ENCODE measurements at places on chromosomes 7 and 10.

- no peak for DNase-seq
Observed at GRCh38 chr7:95531605-95532219, 46.0 kb downstream of the ASB4 start.

GRCh38 chr10:17488848-17489247 lies 34.5 kb upstream of the ST8SIA6 start:
- no peak for DNase-seq

DNA sequence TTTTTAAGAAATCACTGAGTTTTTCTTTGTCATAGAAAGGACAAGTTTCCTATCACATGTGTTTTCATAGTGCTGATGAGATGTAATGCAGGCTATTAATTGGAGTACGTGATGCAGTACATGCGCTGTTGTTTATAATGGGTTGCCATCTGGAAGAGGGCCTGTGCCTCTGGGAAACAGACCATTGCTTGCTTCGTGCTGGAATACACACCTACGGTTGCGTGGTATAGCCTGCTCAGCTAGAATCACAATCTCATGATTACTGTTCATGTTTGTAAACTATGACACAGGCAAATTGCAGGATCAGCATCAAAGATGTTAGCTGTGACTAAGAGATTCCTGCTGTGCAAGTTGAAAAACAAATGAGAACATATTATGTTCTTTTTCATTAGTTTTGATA lies 107.2 kb upstream of the STEAP1B start:
- no peak for DNase-seq

DNA sequence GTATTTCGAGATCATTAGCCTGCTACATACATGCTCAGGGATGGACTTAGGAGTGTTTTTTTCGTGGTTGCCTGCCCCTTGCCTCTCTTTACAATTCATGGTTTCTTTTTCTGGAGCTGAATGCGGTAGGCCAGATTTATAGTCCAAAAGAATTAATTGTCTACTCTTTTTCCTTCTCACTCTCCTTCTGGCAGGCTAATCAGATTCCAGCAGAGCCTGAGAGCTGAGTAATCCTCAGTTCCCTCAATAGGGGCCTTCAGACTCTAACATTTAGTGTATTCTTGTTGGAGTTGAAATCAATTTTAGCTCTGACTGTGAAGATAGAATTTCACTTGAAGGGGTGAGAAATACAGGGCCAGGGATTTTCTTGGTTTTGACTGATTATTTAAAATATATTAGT lies 16.4 kb downstream of the SORCS3 start:
- no peak for DNase-seq

- no peak for DNase-seq
Observed at GRCh38 chr10:15252396-15252795, 83.9 kb upstream of the NMT2 start.

DNA sequence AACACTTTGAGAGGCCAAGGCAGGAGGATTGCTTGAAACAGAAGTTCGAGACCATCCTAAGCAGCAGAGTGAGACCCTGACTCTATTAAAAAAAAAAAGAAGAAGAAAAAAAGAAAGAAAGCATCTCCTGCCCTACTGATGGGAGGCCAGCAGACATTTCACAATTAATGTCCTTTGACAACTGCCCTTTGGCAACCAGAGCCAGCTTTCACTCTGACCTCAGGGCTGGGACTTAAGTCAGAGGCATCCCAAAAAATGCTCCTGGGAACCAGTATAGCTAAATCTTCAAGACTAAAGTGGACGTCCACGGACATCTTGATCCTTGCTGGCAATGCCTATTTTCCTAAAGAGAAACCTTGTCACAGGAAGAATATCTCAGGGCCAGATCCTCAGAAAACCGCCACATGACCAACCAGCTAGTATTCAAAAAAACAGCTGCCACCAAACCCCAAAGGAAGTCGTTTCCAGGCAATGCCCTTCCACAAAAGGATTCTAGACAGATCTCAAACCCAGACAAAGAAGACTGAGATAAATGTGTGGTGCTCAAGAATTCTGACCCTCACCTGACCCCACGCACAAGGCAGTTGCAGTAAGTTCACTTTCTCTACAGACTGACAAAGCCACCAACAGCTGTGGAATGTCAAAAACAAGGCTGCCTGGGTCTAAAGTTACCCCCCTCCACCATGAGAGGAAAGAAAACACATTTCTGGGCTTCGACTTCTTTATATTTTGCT lies 18.4 kb downstream of the GFRA1 start:
- no peak for DNase-seq

- no peak for DNase-seq
Observed at GRCh38 chr10:114624951-114625780, 32.9 kb downstream of the ABLIM1 start.

GRCh38 chr10:43172645-43173044 lies 34.4 kb downstream of the CSGALNACT2 start:
- DNase-seq: no peak

DNA sequence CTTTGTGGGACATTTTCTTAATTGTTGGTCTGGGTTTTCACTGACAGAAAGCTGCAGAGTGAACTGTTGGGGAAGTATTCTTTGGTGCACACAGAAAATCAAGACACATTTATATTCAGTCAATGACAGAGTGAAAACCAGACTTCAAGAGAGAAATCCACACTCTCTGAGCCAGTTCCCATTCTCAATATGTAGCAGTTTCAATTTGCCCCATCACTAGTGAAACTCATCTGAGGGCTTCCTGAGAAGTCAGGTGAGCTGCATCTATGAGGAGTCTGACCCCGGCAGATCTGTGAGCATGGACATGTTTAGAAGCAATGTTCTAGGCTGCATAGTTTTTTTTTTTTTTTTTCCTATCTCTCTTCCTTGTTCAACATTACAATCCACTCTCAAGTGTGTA lies 163.7 kb upstream of the AHR start:
- no peak for DNase-seq

GRCh38 chr7:139108266-139109187 lies 993 bp downstream of the ZC3HAV1 start:
- no peak for DNase-seq

DNA sequence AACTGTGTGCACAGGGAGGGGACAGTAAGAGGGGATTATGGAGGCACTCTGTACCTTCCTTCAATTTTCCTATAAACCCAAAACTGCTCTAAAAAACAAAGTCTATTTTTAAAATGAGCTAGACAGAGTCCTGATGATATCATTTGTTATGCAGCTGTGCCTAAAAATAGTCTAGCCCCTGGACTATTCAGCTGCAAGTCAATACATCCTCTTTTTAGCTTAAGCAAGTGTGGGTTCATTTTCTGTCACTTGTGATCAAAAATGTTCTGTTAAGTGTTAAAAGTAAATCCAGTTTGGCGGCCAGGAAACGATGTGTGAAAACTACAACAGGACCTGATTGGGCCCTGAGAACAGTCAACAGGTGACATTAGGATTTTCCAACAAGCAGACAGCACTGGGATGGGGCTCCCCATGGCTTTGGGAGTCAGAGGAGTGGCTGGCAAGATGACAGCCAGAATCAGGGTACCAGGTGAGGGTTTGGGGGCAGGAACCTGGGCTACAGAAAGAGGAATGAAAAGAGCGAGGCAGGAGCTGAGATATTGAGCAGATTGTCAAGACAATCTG lies 33.9 kb downstream of the FAM107B start:
- no peak for DNase-seq

DNA sequence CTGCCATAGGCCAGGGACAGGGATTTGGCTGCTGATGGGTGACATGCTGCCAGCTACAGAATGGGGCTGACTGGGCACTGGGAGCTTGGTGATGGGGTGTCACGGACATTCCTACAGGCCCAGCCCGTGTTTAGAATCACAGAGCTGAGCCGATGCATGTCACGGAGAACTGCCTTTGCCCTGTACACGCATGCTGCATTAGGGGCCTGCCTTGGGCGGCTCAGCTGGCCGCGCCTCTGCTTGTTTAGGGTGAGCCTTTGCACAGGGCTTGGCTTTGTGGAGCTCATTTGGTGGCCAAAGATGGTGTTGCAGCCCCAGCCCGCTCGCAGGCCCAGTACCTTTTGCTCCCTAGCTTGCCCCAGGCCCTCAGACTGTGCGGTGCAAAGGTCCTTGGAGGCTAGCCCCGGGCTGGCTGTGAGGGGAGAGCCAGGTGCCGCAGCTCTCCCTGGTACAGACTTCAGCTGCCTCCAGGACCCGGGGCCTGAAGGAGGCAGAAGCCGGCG lies 108.4 kb upstream of the BTBD16 start:
- no peak for DNase-seq

- DNase-seq: no peak
Observed at GRCh38 chr10:132269266-132270230, 38.2 kb downstream of the STK32C start.

GRCh38 chr7:27156508-27156898 lies at the start of gene HOXA7:
HOXA7 (minus strand) TSS chr7:27156675; CDS start chr7:27156545, 130 bp downstream.
- DNase-seq: no peak

DNA sequence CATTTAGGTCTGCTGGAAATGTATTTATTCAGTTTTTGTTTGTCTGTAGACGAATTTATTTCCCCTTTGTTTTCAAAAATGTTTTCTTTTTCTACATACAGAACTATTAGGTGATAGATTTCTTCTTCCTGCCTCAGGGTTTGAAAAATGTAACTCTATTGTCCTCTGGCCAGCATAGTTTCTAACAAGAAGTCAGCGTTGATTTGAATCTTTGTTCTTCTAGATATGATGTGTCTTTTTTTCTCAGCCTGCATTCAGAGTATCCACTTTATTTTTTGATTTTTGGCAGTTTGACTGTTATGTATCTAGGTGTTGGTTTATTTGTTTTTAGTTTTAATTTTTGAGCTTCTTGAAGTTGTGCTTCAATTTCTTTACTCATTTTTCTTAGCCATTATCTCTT lies 7.5 kb upstream of the OR2F1 start:
- no peak for DNase-seq

- no peak for DNase-seq
Observed at GRCh38 chr7:137671920-137672319, 174.9 kb downstream of the DGKI start.

DNA sequence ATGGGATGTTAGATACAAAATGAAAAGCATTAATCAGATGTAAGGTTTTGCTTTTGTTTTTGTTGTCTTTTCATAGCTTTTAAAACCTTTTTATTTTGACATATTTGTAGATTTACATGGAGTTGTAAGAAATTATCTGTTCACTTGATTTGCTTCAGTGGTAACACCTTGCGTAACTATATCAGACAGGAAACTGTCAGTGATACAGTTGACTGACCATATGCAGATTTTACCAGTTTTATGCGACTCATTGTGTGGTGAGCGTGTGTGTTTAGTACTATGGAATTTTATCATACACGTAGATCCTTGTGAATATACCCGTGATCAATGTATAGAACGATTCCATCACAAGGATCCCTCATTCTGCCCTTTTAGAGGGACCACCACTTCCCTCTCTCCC lies 701.4 kb downstream of the SUGCT start:
- DNase-seq: no peak

DNA sequence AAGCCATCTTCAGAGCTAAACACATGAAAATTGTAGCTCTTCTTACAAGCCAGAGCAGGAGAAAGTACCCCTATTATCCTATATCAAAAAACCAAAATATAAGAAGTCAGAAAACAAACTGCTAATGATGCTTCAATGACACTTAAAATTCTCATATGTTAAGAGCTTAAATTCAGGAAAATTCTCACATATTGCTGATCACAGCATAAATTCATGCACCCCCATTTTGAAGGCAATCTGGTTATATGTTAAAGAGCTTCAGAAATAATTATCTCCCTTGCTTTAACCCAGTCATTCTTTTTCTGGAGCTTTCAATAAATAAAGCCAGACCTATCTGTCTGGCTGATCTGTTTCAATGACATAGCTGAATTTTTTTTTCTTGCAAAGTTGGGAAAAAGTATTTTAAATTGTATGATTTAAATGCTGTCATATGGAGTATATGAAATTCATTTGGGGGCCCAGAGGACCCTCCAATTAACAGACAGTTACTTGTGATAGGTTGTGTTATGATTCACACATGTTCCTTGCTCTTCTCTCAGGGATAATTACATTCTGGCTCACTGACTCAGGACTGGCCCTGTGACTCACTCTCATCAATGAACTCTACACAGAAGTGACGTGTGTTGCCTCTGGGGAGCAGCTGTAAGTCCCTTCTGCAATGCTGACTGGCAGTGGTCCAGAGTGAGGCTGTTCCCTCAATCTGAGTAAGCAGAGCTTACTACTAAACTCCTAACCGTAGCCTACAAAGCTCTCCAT lies 85.2 kb downstream of the HGF start:
- DNase-seq: peak; percentile 20

DNA sequence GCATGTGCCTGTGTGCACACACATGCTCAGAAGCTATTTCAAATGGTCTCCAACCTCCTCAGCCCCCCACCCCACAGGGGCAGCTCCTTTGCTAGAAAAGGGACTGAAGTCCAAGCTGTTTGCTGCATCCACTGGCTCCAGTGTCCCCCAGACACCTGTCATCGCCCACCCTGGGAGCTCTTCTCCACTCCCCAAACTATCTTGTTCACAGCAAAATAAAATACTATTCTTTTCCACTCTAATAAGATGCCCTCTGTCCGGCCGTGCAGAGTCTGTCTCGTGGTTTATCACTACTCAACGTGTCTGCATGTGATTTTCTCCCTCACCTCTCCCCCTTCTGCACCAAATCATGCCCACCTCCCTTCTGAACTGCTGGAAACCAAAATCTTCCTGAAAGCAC lies 25.6 kb downstream of the HIPK2 start:
- no peak for DNase-seq

- DNase-seq: no peak
Observed at GRCh38 chr10:8401531-8401930, 347.0 kb downstream of the GATA3 start.

GRCh38 chr10:102396317-102396650 lies 779 bp downstream of the NFKB2 start:
- no peak for DNase-seq

DNA sequence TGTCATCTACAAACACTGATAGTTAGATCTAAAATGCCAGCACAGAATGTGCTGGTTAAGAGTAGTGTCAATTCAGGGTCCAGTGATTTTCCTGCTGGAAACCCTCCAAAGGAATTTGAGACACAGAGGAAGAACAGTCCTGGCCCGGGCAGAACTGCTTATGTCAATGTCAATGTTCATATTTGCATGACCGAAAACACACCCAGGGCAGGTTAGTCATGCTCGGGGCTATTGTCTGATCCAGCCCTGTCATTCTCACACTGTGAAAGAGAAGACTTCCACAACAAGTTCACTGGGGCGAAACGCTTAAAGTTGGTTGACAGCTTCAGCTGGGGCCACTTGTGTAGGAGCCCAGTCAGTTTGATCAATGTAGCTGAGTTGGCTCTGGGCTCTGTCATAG lies 139.3 kb downstream of the C1GALT1 start:
- no peak for DNase-seq

DNA sequence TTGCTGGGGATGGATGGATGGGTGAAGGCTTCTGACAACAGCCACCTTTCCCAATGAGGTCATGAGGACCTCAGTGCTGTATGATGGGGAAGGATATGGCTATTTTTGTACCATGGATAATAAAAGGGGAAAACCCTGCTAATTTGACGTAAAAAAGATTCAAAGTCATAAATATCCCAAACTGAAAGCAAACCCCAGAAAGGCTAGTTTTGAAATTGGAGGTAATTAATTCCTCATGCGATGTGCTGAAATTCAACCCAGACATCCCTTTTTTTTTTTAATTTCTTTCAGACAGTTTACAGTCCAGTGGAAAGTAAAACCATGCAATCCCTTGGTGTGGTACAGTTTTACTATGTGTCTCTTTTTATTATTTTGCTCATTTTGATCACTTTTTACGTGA lies 254.5 kb upstream of the BMPER start:
- no peak for DNase-seq
